Stimulated activated memory B cell treated with anti-CD40 and anti-IgM and Interleukin-4, amounts not matched to agents 10 μg/mL and 1 μg/mL and 100 μg/mL, for 72 hours (primary cell): ENCODE measurements at places on chromosomes 16 and 17.

GRCh38 chr16:85314512-85314971, 202.3 kb upstream of the CIBAR2 start:
- no peak for ATAC-seq

DNA sequence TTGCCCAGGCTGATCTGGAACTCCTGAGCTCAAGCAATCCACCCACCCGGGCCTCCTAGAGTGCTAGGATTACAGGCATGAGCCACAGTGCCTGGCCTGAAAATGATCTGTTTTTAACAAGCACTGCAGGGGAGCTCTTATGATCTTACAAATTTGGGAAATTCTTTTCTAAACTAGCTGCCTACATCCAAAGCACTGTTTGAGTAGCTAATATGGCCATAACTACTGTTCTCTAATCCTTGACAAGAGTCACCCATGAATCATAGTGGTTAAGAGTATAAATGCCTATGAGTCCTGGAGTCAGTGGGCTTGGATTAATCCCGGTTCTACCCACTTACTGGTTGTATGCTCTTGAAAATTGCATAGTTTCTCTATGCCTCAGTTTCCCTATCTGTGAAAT, 1.4 kb upstream of the CPPED1 start:
- no peak for ATAC-seq

DNA sequence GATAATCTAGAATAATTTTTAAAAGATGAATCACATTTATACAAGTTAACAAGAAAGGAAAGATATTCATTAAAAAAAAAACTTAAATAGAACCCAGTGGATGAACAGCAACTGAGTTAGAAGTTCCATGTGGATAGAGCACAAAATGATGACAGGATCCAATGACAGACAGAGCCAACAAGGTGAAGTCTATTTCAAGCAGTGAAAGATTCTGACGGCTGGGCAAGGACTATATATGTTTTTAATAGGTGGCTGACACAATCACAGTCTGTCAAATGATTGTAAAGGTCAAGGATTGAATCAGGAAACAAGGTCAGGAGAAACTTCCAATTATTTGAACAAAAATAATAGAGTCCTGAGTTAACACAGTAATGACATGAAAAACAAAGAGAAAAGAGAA, 1460.0 kb upstream of the CDH8 start:
- ATAC-seq = no peak

- ATAC-seq = peak; percentile 90
Observed at GRCh38 chr17:39777534-39778365, 40.0 kb downstream of the GRB7 start.

DNA sequence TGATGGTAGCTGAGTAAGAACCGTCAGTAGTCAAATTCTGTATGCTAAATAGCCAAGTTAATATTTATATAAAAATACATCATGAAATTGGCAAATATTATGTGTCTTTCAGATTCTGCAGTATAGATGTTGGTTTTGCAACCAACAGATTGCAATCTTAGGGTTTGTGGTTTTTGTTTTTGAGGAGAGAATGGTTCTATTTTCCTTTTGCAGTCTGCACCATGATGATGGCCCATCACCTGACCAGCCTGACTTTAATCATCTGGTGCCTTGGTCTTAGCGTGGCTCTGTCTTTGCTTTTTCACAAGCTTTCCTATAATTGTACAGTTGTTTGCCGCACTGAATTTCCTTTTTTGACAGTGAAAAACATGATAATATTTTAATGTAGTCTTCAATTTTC, 50.7 kb downstream of the NUP93 start:
- no peak for ATAC-seq

DNA sequence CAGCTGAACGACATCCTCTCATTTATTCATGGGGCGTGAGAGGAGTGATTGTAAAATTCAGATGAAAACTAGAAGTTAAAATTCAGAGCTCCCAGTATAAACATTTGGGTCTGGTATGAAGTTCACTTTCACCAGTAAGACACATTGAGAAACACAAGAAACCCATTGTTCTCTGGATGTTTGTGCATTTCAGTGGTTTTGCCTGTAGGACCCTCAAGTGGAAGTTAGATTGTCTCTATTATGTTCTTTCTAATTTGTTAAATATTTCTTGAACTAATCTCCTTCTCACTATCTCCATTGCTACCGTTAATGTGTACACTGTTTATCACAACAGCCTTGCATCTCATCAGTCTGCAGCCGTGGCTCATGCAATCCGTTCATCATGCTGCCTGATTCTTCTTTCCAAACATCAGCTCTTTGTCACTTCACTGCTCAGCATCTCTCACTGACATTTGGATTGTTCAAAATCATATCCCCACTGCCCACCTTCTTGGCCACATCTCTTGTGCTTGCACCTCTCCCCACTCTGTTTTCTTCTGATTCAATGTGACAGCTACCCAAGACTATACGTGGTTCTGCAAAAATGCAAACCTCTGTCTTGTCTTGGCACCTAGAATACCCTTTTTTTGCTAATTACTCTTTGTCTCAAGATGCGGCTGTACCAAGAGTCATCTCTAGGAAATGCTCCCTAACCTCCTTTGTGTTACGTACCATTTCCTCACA, 49.5 kb downstream of the HLF start:
- ATAC-seq = no peak

DNA sequence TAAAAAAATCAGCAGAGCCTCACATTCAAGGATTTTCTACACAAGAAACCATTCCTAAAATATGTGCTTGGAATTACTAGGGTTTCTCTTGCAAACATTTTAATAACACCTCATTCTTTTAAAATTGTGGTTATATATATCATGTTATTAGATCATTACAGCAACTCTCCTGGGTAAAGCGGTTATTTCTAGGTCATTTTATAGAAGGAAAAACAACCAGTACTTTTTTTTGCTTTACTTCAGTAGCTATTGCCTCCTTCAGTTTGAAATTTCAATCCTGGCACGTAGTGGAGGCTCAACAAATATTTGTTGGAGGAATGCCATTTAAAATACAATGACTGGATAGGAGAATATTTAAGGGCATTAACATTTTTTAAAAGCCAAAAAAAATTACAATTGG, 220.6 kb downstream of the CDRT15L2 start:
- no peak for ATAC-seq

GRCh38 chr16:27235055-27235937, 32.0 kb downstream of the KDM8 start:
- no peak for ATAC-seq

- no peak for ATAC-seq
Observed at GRCh38 chr17:31586946-31587345, 195.5 kb downstream of the RAB11FIP4 start.

DNA sequence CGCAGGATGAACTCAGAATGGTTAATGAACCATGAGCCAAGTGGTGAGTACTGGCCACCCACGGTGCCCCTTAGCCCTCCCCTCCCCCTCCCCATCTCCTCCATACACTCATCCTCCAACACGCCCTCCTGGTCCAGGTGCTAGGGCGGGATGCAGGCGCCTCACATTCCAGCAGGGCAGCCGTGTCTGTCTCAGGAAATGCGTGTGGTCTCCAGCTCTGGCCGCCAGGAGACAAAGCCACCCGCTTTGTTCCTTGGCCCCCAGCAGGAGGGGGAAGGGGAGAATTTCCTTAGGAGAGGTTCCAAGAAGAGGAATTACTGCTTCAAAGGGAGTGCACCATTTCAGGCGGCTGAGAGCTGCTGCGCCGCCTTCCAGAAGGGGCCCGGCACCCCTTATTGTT, 29.7 kb upstream of the RMI2 start:
- ATAC-seq = no peak

DNA sequence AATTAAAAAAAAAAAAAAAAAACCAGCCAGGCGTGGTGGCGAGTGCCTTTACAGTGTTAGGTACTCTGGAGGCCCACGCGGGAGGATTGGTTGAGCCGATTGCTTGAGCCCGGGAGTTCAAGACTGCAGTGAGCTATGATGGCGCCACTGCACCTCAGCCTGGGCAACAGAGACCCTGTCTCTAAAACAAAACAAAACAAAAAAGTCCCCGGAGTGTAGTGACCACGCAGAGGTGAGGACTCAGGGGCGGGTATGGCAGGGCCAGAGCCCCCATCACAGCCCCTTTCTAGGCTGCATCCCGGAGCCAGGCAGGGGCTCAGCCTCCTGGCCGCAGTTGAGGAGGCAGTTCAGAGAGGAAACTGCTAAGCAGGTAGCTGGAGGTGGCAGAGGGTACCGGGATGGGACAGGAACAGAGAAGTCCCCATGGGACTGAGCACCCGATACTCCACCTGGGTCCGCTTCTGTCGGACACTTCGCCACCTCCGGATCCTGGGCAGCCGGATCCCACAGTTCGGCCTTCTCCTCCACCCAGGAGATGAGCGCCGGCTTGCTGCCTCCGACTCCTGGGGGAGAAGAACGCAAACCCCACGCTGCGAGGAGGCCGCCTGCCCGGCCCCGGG, 800 bp downstream of the ZNF747 start:
- peak; percentile 4 for ATAC-seq

DNA sequence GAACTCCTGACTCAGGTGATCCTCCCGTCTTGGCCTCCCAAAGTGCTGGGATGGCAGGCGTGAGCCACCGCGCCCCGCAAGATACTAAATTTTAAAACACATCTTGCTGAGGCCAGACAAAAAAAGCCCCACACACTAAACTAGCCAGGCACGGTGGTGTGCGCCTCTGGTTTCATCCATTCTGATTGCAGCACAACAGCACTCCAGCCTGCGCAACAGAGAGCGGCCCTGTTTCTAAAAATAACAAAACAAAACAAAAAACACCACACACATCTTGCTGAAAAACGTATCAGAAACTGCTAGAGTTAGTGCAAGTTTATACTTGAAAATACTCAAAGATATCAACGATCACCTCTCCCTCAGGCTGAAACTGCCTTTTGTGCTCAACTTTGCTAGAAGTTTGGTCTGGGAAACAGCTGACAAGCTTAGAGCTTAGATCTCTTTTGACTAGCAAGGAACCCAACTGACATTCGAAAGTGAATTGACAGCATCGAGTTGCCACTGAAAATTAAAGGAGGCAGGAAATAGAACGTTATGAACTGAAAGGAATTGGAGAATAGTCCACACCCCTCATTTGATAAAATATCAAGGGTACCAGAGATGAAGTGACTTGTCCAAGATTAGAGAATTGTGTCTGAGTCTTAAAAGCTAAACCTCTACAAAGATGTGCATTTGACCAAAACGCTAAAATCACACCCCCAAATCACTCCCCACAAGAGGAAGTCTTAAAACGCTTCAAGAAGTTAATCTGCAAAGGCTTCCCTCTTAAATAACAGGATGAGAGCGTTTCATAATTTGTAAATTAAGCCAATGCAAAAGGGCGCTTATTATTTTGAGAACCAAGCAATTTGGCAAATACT, 908 bp downstream of the COG4 start:
- no peak for ATAC-seq

- no peak for ATAC-seq
Observed at GRCh38 chr16:85529489-85530369, 83.4 kb upstream of the GSE1 start.

DNA sequence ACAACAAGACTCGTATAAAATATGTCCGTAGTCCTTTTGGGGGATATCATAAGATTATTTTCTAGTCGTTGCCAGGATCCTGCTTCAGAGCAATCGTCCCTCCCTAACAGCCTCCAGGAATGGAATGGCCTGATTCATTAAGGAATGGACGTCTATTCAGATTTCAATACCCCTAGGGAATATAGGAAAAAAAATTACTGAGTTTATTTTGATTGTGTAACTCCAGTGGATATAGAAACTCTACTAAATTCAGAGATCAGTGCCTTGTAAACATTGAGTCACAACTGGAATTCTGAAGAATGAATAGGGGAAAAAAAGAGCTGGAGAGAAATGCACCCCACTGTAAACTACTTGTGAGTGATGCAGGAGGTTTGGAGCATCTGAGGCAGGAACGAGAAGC, 1171.5 kb upstream of the GOT2 start:
- no peak for ATAC-seq

- no peak for ATAC-seq
Observed at GRCh38 chr16:6602405-6602804, 730.2 kb upstream of the RBFOX1 start.

GRCh38 chr17:9725575-9725974, 65.8 kb downstream of the DHRS7C start:
- ATAC-seq = no peak

GRCh38 chr17:79609673-79610645, 892 bp downstream of the RBFOX3 start:
- no peak for ATAC-seq

GRCh38 chr17:35931794-35932425, 1.3 kb upstream of the RDM1 start:
- ATAC-seq = no peak

GRCh38 chr17:31744511-31744951, 114.5 kb downstream of the COPRS start:
- ATAC-seq = no peak

DNA sequence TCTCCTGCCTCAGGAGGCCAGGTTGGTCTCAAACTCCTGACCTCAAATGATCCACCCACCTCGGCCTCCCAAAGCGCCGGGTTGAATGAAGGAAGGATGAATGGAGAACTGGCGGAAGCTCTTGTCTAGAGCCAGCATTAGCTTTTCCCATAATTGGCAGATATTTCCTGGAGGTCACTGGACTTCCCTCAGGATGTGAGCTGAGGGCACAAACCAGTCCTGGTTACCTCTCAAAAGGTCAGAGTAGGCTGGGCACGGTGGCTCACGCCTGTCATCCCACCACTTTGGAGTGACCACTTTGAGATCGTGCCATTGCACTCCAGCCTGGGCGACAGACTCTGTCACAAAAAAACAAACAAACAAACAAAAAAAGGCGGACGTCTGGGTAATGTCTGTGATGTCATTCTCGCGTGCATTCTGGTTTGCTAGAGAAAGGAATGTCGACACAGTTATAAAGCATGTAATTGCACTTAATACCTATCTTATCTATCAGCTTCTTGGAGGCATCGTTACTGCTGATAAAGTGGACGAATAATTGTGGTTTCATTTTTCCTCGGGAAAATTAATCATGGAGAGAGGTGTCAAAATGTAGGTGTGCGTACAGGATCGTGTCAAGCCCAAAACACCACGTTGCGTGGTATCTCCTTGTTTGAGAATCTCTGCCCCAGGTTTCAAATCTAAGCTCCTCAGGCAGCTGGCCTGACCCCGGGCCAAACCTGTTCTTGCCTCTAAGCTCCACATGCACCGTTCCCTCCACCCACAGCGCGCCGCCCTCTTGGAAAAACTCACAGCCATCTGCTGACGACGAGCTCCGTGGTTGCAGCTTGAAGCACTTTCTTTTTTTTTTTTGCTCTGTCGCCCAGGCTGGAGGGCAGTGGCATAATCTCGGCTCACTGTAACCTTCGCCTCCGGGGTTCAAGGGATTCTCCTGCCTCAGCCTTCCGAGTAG, 6.4 kb upstream of the CRK start:
- ATAC-seq = no peak

GRCh38 chr17:77553459-77554066, 404.9 kb upstream of the TNRC6C start:
- ATAC-seq = no peak
